ENCODE measurements at places on chromosomes 2 and 18. TPM values are rescaled to one million over a fixed set of nuclear protein-coding genes. Genes with fewer than 3 reads are reported as not detected.

- no peak for DNase-seq
These were observed 20.9 kb downstream of the ITM2C start for GRCh38 chr2:230885463-230886130.

DNA sequence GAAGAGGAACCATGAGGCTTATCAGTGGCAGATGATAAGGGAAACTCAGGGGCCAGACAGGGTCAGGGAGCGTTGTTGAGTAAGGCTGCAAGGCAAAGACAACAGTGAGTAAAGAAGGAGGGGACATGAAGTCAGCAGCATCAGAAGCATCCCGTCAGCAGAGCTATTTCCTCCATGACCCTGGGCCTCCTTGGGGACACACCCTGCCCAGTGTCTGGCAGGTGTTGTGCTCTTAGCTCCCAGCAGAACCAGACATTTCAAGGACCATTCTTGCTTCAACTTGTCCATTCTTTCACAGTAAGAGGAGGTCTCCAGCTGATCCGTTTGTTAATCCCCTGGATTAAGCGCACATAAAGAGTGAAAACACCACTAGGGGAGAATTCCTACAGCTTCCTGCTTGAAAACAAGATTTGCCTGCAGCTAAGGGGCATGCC lies 88.7 kb upstream of the MEIS1 start:
- no peak for DNase-seq

GRCh38 chr2:18178736-18179349 lies 300.4 kb downstream of the KCNS3 start:
- DNase-seq, result peak; percentile 20

DNA sequence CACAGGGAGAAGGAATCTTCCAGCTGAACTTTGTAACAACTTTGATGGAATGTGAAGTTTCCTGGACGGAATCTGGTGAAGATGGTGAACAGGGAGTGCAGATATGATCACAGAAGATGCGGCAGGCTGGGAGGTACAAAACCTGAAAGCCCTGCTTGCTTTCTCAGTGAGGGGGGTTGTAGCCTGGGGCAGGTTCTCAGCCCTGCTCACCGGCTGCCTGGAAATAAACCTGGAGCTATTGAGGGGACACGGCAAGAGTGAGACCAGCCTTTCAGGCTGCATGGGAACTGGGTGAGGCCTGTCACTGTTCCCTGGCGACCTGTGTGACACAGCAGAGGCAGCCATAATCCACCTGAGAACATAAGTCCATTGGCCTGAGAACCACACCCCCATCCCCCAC lies 174.8 kb downstream of the LCLAT1 start:
- DNase-seq, result no peak

- no peak for DNase-seq
These were observed 87.0 kb downstream of the XDH start for GRCh38 chr2:31327505-31327904.

- DNase-seq, result peak; percentile 4
These were observed 62.3 kb downstream of the NCK2 start for GRCh38 chr2:105806996-105807395.

- DNase-seq, result no peak
These were observed 1067.4 kb downstream of the LRP1B start for GRCh38 chr2:141063406-141063805.

GRCh38 chr2:127683757-127684156 lies 8.4 kb upstream of the LIMS2 start:
- no peak for DNase-seq

DNA sequence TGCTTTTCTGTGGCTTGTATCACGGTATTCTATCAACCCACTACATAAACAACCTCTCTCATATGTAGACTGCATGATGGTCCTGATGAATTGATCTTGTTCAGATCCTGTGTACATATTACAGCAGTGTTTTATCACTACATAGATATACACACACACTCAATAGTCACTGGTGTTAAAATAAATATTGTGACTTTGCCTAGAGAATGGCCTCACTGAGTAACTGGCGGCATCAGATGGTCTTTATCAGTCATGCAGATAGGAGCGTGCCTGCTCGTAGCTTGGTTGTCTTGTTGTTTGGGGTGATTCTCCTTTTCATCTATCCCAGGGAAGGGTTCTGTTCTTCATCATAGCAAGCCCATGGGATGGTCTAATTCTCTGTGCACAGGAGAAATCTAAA lies 18.4 kb upstream of the CTAGE1 start:
- DNase-seq, result no peak

GRCh38 chr18:10912790-10913545 lies 236.4 kb downstream of the PIEZO2 start:
- DNase-seq, result no peak

DNA sequence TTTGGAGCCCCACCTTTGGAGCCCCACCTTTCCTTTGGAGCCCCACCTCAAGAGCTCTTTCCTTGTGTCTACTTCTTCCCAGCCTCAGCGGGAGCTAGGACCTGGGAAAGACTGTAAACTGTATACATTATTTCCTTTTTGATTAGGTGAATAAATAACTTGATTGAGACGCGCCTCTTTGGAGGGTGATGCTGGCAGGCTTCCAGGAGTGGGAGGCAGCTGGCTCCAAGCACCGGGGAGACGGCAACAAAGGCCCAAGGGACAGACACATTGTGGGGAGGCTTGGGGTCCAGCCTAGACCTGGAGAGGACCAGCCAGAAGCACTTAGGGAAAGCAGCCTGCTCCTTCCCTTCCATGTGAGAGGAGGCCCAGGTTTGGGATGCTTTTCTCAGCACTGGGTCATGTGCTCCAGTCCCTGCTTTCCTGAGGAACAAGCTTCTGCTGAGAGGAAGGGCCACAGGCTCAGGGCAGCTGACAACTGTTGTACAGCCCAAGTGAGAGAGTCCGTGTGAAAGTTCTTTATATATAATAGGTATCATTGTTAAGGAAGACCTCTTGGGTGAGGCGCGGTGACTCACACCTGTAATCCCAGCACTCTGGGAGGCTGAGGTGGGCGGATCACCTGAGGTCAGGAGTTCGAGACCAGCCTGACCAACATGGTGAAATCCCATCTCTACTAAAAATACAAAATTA lies 297.2 kb upstream of the SLC14A2 start:
- DNase-seq, result no peak

DNA sequence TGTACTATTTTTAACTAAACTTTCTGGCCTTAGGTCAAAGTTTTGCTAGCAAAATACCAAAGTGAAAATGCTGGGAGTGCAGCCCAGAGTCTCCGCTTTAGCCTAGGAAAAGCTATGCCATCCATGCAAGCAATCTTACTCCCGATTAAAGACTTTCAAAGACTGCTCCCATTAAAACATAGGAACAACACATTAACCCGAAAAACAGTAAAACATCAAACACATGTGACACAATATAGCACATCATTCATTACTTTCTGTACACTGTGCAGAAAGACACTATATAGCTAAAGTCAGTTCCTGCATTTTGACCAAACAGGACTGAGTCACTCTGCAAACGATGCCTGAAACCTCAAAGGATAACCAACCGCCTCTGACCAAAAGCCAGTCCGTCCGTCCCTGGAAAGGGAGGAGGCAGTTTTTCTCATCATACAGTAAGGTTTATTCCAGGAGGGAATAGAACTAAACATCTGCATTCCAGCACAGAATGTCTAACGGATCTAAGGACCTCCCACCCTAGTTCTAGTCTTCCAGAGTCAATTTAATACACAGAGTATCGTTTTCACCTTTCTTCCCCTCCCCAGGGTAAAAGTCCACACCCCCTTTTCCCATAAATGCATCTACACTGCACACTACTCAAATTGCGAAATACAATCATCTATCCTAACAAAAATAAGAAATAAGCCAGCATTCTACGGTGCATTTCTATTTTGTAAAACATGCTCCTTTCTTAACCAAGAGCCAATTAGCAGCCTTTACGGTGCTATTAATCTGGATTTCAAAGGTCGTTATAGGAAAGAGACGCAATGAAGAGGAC lies 1.7 kb downstream of the ROCK2 start:
- no peak for DNase-seq

DNA sequence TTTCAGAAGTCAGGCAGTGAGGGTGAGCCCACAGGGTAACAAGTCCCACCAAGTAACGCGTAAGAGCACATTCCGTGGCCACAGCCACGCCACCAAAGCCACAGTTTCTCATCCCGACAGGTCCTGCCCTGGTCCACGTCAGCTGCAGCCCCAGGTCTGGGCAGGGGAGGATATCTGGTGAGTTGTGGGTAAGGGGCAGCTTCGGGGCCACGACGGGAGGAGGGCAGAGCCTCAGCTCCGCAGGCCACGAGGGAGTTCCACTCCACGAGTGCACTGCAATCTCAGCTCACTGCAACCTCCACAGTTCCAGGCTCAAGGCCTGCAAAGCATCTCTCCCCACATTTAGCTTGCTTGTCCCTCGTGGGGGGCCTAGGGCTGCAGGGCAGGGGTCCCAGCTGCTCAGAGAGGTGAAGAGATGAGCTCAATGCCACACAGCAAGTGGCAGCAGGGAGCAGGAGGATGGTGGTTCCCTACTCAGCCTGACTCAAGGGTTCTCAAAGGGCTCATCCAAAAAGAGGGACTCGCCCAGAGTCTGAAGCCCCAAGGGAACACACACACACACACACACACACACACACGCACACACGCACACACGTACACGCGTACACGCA lies 12.5 kb downstream of the SNORC start:
- DNase-seq, result no peak

DNA sequence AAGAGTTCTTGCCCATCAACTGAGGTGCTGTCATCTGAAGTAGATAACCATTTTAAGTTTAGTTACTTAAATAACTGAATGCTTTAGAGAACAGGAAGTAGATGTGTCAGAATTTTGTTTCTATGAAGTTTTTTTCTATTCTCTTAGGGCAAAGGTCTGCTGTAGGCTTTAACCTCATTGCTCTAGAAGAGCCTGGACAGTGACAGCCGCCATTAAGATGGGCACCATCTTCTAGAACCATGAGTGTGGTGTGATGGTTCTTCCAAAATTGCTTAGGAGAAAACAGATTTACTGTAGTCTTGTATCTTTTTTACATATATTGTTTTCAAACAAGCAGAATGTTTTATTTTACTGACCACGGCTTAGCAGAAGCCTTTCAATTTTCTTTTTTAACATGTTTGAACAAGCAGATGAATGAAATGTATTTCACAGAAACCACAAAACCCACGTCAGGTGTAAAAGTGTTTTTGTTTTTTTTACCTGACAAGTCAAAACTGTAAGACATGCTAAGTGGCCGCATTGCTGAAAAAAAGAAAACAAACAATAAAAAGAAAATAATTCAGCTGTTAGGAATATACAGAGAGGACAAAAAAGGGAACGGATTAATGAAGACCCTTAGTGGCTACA lies 77.9 kb downstream of the PRELID3A start:
- no peak for DNase-seq

GRCh38 chr18:68456985-68457384 lies 257.9 kb downstream of the TMX3 start:
- no peak for DNase-seq

DNA sequence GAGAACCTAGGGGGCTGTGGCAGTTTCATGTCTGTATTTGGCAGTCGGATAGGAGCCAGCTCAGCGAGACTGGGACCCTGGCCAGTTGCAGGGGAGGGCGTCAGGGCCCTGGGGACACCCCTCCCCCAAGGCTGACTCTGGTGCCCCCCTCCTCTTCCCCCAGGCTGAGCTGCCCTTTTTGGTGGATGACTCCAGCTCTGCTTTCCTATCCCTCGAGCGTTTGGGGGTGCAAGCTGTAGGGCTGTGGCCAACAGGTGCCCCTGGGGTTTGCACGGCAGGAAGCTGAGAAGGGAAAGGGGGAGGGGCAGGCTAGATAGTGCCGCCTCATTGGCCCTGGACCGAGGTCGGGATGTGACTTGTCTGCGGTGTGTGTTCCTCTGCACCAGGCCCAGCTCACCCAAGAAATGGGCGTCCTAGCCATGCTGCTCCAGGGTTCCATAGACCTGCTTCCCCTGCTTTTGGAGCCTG lies 26.4 kb downstream of the SPEG start:
- DNase-seq, result peak; percentile 51

DNA sequence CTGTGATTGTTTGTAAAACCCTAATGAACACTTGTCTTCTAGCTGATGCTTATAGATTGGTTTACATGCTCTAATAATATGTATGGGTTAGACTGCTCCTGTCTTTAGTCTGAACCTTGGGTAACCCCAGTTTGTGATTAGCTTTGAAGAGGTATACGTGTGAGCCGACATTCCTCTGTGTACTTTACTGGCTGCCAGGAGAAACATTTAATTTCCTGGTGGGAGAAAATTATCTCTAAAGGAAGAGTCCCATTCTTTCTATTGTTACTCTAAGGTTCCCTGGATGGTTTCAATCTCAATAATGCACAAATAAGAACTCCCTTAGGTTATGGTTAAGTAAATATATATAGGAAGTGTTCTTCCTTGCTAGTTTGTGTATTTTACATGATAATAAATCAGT lies 143.6 kb upstream of the ZSWIM2 start:
- DNase-seq, result no peak

DNA sequence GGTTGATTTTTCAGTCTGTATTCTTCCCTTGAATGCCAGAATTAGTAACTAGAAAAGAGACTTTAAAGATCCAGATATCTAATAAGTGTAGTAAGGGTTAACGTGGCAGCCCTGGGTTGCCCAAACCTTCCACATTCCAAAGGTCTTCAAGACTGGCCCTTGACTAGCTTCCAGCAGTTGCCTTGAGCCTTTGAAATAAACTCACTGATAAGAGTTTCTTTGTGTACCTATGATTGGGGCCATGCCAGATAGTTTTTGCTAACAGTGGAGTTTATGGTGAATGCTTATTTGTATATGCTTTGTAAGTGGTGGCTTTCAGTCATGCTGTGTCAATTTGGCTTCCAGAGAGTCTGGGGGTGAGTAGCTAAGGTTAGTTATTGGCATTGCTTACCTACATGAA lies 722.3 kb downstream of the RNF144A start:
- DNase-seq, result no peak

- DNase-seq, result no peak
These were observed 17.1 kb upstream of the B3GNT2 start for GRCh38 chr2:62178741-62179271.

The RESP18 gene
- not detected for total RNA-seq

The FSHR gene
- not detected for total RNA-seq

The GREB1 gene
- 0.85 TPM for total RNA-seq

The ITGB6 gene
- 19.7 TPM for total RNA-seq

The EPC2 gene
- total RNA-seq, result 19.7 TPM

The AQP12A gene
- total RNA-seq, result 0.92 TPM

The MRPL30 gene
- total RNA-seq, result 23.5 TPM

The ABCG8 gene
- total RNA-seq, result 0.67 TPM

The ASXL3 gene
- 1.3 TPM for total RNA-seq

The CHAC2 gene
- 4.5 TPM for total RNA-seq

The BMP10 gene
- total RNA-seq, result not detected

The PTPRN gene
- 2.3 TPM for total RNA-seq

The PTCD3 gene
- total RNA-seq, result 73.8 TPM

The ATOH8 gene
- total RNA-seq, result 3.4 TPM

The SOX11 gene
- total RNA-seq, result not detected

The MYCN gene
- 0.76 TPM for total RNA-seq

The SKOR2 gene
- total RNA-seq, result not detected

The SLC5A7 gene
- total RNA-seq, result 0.36 TPM

The FOXD4L1 gene
- total RNA-seq, result 0.27 TPM

The CFAP221 gene
- total RNA-seq, result not detected

Data from left colon (tissue), 2 donors.